ENCODE measurements at places on chromosomes 7 and 10. TPM values are rescaled to one million over a fixed set of nuclear protein-coding genes. Genes with fewer than 3 reads are reported as not detected.

The HOXA4 gene
- total RNA-seq = 0.79 TPM

The PRKAG2 gene
- total RNA-seq = 6.3 TPM

The CRYGN gene
- not detected for total RNA-seq

The MYL10 gene
- not detected for total RNA-seq

The PRSS58 gene
- not detected for total RNA-seq

The CAMK1D gene
- 0.11 TPM for total RNA-seq

The KLLN gene
- total RNA-seq = 1.1 TPM

The FBXL15 gene
- 3.6 TPM for total RNA-seq

The MYOF gene
- 9.2 TPM for total RNA-seq

The GDF2 gene
- not detected for total RNA-seq

The PDE6C gene
- total RNA-seq = not detected

The SOSTDC1 gene
- total RNA-seq = not detected

The ADRA2A gene
- total RNA-seq = 0.04 TPM

The CHAT gene
- not detected for total RNA-seq

The GHRHR gene
- total RNA-seq = not detected

The NODAL gene
- not detected for total RNA-seq

The FOXL3 gene
- total RNA-seq = not detected

The LBX1 gene
- total RNA-seq = not detected

The DRGX gene
- total RNA-seq = not detected

The CLRN3 gene
- total RNA-seq = not detected

The ODAD2 gene
- total RNA-seq = not detected

The VSTM4 gene
- total RNA-seq = not detected

The CACNB2 gene
- not detected for total RNA-seq

The TUBAL3 gene
- total RNA-seq = 0.11 TPM

The MSRB2 gene
- 12.3 TPM for total RNA-seq

The LIPF gene
- total RNA-seq = 0.22 TPM

The HIF1AN gene
- total RNA-seq = 14.8 TPM

The COL17A1 gene
- not detected for total RNA-seq

The SCART1 gene
- total RNA-seq = 6.9 TPM

The IDI2 gene
- total RNA-seq = not detected

The CRHR2 gene
- not detected for total RNA-seq

The RGR gene
- not detected for total RNA-seq

The KCNH2 gene
- 0.11 TPM for total RNA-seq
